Fibroblast of skin of abdomen (primary cell): ENCODE measurements at places on chromosomes 1 and 21.
A peak's percentile ranks its signal among the peaks of the same experiment; 100 is the strongest.

- peak; percentile 93 for DNase-seq
Observed at GRCh38 chr1:238653693-238654321, 732.6 kb upstream of the CHRM3 start.

GRCh38 chr1:103108376-103109150, at the start of gene COL11A1:
Gene COL11A1 (minus strand): TSS chr1:103108522. CDS start chr1:103108178, 344 bp downstream.
- DNase-seq: peak; percentile 87

DNA sequence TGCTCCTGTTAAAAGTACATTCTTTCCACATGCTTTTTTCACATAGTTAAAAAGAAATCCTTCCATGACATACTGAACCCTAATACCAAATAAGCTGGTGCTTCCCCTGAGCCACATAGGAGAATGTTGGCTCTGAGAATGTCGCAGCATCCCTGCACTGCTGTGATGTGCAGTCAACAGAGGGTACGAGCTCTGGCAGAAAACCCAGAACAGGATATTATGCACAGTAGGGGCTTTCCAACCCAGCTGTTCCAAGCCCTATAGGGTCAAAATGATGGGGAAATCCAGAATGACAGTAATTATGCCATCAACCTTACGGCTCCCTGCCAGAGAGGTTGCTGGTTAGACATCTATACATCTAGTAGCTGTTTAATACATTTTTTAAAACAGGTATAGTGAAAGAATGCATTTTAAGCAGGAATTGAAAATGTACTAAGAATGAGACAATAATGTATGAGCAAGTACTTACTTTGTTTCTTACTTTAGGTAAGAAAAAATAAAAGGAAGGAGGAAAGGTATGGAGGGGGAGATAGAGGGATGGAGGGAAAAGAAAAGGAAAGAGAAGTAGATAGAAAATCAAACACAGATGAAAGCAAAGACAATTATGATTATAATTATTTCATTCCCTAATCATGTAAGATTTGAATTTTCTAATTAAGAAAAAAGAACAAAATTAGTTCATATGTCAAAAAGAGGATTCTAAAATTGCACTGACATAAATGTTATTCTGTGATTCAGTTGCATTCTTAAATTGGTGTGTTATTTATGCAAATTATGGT, 126.0 kb downstream of the NR5A2 start:
- no peak for DNase-seq

DNA sequence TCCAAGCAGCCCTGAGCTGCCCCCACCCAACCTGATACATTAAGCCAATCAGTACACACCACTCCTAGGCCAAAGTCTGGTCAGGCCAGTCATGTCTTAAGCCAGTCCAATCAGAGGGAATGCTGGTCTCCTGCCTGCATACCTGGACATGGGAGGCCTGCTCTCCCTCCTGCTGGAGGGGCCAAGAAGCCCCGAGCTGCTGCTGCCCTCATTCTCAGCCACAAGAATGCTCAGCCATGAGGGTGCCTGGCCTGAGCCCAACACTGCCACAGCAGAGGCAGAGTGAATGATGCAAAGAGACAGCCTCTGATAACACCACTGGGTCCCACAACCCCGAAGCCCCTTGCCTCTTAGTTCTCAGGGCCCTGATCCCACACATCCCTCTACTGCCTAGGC, 23.0 kb downstream of the CHD5 start:
- no peak for DNase-seq

- DNase-seq: peak; percentile 20
Observed at GRCh38 chr1:82901118-82901517, 1097.8 kb downstream of the TTLL7 start.

DNA sequence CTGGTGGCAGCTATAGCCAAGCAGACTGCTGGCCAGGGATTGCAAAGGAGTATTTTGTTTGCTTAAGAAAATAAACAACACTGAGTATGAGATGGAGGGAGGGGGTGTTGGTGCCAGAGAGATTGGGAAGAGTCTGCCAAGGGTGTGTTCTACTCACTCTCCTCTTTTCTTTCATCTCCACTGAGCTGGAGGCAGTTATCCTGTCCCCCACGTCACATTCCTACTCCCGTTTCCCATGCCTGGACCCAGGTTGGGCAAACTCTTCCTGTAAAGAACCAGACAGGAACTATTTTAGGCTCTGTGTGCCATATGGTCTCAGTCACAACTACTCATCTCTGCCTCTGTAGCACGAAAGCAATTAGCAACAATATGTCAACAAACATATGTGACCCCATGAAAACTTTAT, 1.4 kb upstream of the IL24 start:
- DNase-seq: peak; percentile 39

GRCh38 chr21:41914965-41915364, 35.8 kb upstream of the PRDM15 start:
- no peak for DNase-seq

- no peak for DNase-seq
Observed at GRCh38 chr1:9751971-9752370, 71.8 kb downstream of the CLSTN1 start.

DNA sequence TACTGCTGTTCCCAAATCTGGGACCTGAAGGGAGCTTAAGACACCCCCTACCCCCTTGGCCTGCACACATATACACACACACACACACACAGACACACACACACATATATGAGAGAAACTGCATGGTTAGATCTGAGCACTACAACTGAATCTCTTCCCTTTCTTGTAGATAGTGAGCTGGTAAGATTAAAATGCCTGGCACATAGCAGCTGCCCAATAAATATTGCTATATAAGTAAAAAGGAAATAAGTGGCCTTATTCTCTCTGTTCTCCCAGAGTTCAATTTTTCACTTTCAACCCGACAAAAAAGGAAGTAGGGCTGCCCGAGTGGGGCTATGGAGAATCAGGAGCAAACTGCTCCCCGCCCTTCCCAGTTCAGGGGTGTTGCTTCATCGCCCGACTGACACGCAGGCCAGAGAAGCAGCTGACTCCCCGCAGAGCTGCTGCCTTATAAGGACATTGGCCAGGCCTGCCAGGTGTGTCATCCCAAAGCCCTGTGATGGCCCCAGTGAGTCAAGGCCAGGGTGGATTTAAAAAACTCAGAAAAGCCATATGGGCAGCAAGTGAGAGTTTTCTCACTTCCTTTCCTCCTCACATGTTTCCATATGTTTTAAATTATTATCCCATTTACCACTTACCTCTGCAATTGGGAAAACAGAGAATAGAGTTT, 106.5 kb upstream of the SLC44A3 start:
- DNase-seq: peak; percentile 100

DNA sequence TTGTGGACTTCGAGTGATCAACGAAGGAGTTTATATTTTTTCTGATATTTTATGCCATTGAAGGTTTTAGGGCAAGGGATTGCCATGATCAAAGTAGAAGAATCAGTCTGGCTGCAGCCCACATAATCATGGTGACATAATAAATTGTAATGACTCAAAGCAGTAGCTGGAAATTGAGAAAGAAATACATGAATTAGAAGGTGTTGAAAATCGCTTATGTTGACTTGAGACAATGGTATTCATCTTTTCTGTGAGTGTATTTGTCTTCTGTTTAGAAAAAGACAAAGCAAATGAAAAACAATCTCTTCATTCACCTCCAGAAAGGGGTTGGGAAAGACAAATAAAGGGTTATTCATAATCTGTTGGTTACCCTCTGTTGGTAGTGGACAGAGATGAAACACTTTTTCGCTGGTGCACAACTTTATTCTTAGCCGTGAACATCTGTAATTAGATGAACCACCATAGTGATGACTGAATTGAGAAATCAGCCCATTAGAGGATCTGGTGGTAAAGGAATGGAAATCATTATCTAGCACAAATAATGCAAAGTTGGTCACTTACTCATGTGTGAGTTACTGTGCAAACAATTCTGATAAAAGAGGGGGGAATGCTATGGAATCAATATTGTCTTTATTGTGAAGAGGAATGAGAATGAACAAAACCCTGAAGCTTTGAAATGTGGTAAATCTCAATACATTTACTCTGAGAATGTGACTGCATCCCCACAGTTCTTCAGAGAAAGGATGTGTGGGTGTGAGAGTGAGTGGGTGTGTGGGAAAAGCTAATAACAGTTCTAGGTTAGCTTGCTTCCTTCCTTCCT, 121.8 kb downstream of the NTNG1 start:
- DNase-seq: peak; percentile 86
